Heart left ventricle (tissue), 16 donors: ENCODE measurements at places on chromosomes 5 and 9. TPM values are rescaled to one million over a fixed set of nuclear protein-coding genes. Genes with fewer than 3 reads are reported as not detected.
A peak's percentile ranks its signal among the peaks of the same experiment; 100 is the strongest.

DNA sequence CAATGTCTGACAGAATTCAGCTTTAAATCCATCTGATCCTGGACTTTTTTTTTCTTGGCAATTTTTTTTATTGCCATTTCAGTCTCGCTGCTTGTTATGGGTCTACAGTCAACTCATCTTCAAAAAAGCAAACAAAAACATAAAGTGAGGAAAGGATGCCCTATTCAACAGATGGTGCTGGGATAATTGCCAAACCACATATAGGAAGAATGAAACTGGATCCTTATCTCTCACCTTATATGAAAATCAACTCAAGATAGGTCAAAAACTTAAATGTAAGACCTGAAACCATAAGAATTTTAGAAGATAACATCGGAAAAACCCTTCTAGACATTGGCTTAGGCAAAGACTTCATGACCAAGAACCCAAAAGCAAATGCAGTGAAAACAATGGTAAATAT lies 389.1 kb upstream of the ST8SIA4 start:
- H3K4me1 ChIP-seq = no peaks in the 10 kb centered on the region
- H3K4me3 ChIP-seq = no peak overlapping the region
- no peak for DNase-seq
- no peaks in the 10 kb centered on the region for H3K36me3 ChIP-seq
- no peaks in the 10 kb centered on the region for H3K27me3 ChIP-seq
- H3K27ac ChIP-seq = no peak overlapping the region

SPATA9 gene
- not detected for total RNA-seq

GRCh38 chr9:17462869-17463464 lies 115.9 kb upstream of the SH3GL2 start:
- DNase-seq = no peak
- no peaks in the 10 kb centered on the region for H3K27me3 ChIP-seq
- H3K27ac ChIP-seq = no peak overlapping the region
- H3K36me3 ChIP-seq = peaks cover 26% of the 10 kb centered on the region

SPATA31A3 gene
- not detected for total RNA-seq

DBH gene
- 0.06 TPM for total RNA-seq

- H3K36me3 ChIP-seq = no peaks in the 10 kb centered on the region
- no peak for DNase-seq
- H3K27me3 ChIP-seq = no peaks in the 10 kb centered on the region
- H3K4me1 ChIP-seq = no peaks in the 10 kb centered on the region
- H3K4me3 ChIP-seq = no peak overlapping the region
- H3K27ac ChIP-seq = no peak overlapping the region
Measured at GRCh38 chr5:137061382-137061781, 437.7 kb downstream of the SPOCK1 start.

FAM153A gene
- 7.6 TPM for total RNA-seq

GRCh38 chr5:28914297-28914696 lies 1875.9 kb upstream of the CDH9 start:
- H3K4me3 ChIP-seq = no peak overlapping the region
- H3K36me3 ChIP-seq = no peaks in the 10 kb centered on the region
- no peaks in the 10 kb centered on the region for H3K27me3 ChIP-seq
- H3K27ac ChIP-seq = no peak overlapping the region
- no peaks in the 10 kb centered on the region for H3K4me1 ChIP-seq

DNA sequence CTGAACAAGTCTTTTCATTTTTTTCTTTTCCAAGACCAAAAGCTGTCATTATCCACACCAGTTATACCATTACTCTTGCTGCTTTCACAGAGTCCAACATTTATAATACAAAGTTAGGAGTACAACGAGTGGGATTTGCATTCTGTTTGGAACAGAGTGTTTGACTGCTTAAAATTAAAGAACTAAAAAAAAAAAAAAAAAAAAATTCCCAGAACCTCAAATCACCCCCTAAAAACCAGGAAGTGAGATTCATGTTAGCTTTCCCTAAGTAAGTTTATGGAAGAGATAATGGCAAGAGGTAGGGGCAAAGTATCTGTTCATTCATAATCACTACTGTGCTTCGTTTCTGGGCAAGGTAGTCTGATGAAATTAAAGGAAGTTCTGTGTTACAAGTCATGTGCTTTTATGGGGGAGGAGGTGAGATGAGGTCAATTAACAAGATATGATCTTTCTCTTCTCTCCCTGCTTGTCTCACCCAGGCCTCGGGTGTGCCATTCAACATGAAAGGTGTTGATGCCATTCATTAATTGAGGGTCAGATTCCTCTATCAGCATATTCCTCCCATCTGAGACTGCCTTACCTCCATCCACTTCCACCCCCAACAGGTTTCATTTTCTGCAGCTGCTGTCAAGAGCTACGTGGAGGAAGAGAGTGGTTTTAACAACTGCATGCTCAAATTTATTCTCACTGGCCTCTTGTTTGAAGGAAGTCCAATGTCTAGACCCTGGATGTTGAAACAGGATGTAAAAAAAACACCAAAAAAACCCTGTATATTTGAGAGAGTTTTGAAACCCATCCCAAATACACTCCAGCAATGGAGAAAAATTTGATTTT lies 58.1 kb downstream of the MARCHF3 start:
- no peaks in the 10 kb centered on the region for H3K36me3 ChIP-seq
- peak overlapping the region; percentile 82 for H3K27ac ChIP-seq
- no peak for DNase-seq
- H3K27me3 ChIP-seq = no peaks in the 10 kb centered on the region
- H3K4me1 ChIP-seq = peaks cover 3% of the 10 kb centered on the region

- no peak for DNase-seq
- no peak overlapping the region for H3K4me3 ChIP-seq
- H3K4me1 ChIP-seq = peaks cover 11% of the 10 kb centered on the region
- H3K36me3 ChIP-seq = no peaks in the 10 kb centered on the region
- H3K27ac ChIP-seq = peak overlapping the region; percentile 4
- no peaks in the 10 kb centered on the region for H3K27me3 ChIP-seq
Measured at GRCh38 chr5:41093803-41094202, 22.7 kb upstream of the MROH2B start.

- no peak overlapping the region for H3K4me3 ChIP-seq
- no peaks in the 10 kb centered on the region for H3K4me1 ChIP-seq
- H3K27ac ChIP-seq = no peak overlapping the region
- peak; percentile 83 for DNase-seq
- H3K27me3 ChIP-seq = no peaks in the 10 kb centered on the region
Measured at GRCh38 chr9:126398403-126399058, 71.9 kb downstream of the MVB12B start.

- no peaks in the 10 kb centered on the region for H3K27me3 ChIP-seq
- H3K4me3 ChIP-seq = no peak overlapping the region
- no peak for DNase-seq
- no peaks in the 10 kb centered on the region for H3K36me3 ChIP-seq
Measured at GRCh38 chr9:112601636-112602035, 115.0 kb downstream of the KIAA1958 start.

DNA sequence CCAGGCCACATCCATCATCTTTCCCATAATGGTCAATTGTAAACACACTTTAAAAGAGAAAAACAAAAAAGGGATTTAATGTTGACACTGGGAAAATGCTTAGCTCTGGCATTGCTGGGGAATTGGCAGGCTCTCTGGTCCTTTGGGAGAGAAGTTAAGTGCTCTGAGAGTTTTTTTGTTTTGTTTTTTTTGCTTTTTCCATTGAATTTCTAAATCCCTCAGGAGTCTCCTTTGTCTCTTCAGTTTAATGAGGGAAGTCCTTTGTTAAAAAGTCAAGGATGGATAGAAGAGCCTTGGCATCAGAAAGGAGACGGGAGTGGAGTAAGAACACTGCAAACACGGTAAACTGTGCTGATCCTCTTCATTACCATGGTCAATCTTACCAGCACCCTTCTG lies 7.1 kb upstream of the HAND1 start:
- DNase-seq = no peak
- no peak overlapping the region for H3K27ac ChIP-seq
- no peaks in the 10 kb centered on the region for H3K36me3 ChIP-seq
- H3K27me3 ChIP-seq = peaks cover 96% of the 10 kb centered on the region
- no peaks in the 10 kb centered on the region for H3K4me1 ChIP-seq

GRCh38 chr9:7901621-7902020 lies 102.0 kb upstream of the DMAC1 start:
- no peaks in the 10 kb centered on the region for H3K36me3 ChIP-seq
- H3K27ac ChIP-seq = no peak overlapping the region
- H3K4me3 ChIP-seq = no peak overlapping the region
- no peaks in the 10 kb centered on the region for H3K27me3 ChIP-seq
- no peak for DNase-seq

- no peak for DNase-seq
- H3K27me3 ChIP-seq = no peaks in the 10 kb centered on the region
- no peaks in the 10 kb centered on the region for H3K36me3 ChIP-seq
- no peak overlapping the region for H3K4me3 ChIP-seq
Measured at GRCh38 chr9:37197158-37198038, 77.0 kb downstream of the ZCCHC7 start.

GRCh38 chr5:16970260-16970659 lies 34.2 kb upstream of the MYO10 start:
- H3K4me1 ChIP-seq = no peaks in the 10 kb centered on the region
- DNase-seq = no peak
- no peaks in the 10 kb centered on the region for H3K27me3 ChIP-seq
- no peaks in the 10 kb centered on the region for H3K36me3 ChIP-seq
- no peak overlapping the region for H3K27ac ChIP-seq

DNA sequence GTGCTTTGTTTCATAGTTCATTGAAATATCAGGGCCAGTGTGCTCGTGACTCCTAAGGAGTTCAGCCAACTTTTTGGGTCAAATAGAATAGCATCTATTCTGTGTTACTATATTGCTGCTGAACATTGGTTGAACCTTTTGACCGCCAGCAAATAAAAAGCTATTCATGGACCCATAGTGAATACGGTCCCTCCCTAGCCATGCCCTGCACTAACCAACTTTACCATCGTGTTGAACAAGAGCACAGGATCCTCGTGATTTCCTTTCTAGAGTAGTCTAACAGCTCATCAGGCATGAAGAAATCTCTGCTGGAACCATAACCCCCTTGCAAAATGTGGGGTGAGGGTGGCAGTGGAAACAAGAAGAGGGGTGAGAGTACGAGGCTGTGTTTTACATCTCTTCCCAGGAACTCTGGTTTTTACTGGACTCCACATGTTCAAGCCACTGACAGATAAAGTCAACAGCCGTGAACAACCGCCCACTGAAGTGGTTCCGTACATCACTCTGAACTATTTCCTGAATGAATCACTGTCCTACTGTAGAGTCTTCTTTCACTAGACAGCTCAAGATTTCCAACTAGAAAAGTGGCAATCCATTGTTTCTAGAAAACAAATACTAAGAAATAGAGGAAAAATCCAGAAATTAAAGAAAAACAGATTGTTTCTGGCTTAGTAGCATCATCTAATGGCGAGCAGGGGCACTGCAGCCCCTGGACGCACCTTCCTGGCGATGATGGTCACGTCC lies 70.1 kb upstream of the SPATA31E1 start:
- DNase-seq = no peak
- no peaks in the 10 kb centered on the region for H3K4me1 ChIP-seq
- no peaks in the 10 kb centered on the region for H3K27me3 ChIP-seq
- no peaks in the 10 kb centered on the region for H3K36me3 ChIP-seq
- no peak overlapping the region for H3K27ac ChIP-seq

GRCh38 chr5:10457682-10458574 lies 16.2 kb downstream of the ROPN1L start:
- no peaks in the 10 kb centered on the region for H3K27me3 ChIP-seq
- peaks cover 25% of the 10 kb centered on the region for H3K4me1 ChIP-seq
- H3K36me3 ChIP-seq = no peaks in the 10 kb centered on the region
- H3K4me3 ChIP-seq = no peak overlapping the region

DNA sequence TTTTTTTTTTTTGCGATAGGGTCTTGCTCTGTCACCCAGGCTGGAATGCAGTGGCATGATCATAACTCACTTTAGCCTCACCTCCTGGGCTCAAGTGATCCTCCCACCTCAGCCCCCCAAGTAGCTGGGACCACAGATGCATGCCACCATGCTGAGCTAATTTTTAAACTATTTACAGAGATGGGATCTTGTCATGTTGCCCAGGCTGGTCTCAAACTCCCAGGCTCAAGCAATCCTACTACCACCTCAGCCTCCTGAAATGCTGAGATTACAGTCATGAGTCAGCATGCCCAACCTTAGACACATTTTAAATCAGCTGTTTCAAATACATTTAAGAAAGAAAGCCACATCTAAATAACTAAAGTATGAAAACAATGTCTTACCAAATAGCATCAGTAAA lies 439.0 kb downstream of the EBF1 start:
- no peaks in the 10 kb centered on the region for H3K36me3 ChIP-seq
- no peak overlapping the region for H3K4me3 ChIP-seq
- no peaks in the 10 kb centered on the region for H3K4me1 ChIP-seq

GRCh38 chr5:150642567-150642927 lies 2.1 kb downstream of the SYNPO start:
- H3K4me3 ChIP-seq = peak overlapping the region; percentile 9
- no peaks in the 10 kb centered on the region for H3K27me3 ChIP-seq
- H3K4me1 ChIP-seq = peaks cover 85% of the 10 kb centered on the region
- peak overlapping the region; percentile 100 for H3K27ac ChIP-seq
- no peaks in the 10 kb centered on the region for H3K36me3 ChIP-seq

RMND5B gene
- total RNA-seq = 37.3 TPM

GRCh38 chr5:128228008-128228407 lies 144.4 kb downstream of the SLC12A2 start:
- H3K36me3 ChIP-seq = no peaks in the 10 kb centered on the region
- H3K27ac ChIP-seq = no peak overlapping the region
- no peak for DNase-seq
- H3K27me3 ChIP-seq = no peaks in the 10 kb centered on the region
- no peak overlapping the region for H3K4me3 ChIP-seq
- peaks cover 2% of the 10 kb centered on the region for H3K4me1 ChIP-seq

DNA sequence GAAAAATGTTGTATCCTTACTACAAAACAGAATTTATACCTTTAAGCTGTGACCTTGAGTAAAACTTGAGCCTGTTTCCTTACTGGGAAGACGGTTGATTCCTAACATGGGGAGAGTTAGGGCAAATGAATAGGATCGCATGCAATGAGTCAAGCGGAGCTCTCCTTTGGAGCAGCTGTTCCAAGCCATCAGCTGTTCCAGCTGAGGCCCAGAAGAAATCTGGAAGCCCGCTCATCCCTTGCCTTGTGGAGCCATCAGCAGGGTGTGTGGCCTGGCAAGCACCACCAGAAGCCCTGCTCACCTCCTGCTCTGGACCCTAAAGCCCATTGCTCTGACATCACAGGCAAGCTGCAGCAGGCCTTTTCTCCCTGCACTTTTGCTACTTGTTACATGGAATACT lies 8.0 kb downstream of the KIAA1191 start:
- no peaks in the 10 kb centered on the region for H3K27me3 ChIP-seq
- H3K36me3 ChIP-seq = peaks cover 100% of the 10 kb centered on the region
- no peak overlapping the region for H3K27ac ChIP-seq
- no peak for DNase-seq
- H3K4me1 ChIP-seq = no peaks in the 10 kb centered on the region
